ENCODE measurements at places on chromosomes 2 and 18.

DNA sequence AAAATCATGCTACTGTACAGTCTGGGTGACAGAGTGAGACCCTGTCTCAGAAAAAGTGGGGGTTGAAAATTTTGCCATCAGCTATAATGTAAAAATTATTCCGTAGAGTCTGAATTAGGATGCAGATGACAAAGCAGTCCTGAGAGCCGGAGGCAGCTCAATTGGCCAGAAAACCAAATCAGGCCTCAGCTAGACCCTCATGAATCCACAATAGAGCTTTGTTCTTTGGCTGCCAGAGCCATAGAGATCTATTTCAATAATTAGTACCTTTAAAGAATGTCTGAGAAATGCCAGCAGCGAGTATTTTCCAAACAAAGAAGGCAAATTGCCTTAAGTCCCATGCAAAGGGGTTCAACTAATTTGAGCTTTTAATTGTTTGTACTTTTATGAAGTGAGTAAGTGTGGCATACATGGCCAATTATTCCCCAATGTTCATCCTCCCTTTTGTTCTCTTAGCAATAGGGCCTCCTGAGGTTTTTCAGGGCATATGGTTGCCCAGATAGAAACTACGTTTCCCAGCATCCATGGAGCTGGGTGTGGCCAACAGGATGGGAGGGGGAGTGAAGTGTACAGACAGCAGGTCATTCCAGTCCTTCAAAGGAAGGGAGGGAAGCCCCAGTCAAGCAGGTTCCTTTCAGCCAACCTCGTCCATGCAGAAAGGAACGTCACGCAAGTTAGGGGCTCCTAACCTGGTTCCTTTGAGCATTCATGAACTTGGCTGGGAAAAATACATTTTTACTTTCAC lies 211.3 kb upstream of the APCDD1 start:
- DNase-seq = no peak

DNA sequence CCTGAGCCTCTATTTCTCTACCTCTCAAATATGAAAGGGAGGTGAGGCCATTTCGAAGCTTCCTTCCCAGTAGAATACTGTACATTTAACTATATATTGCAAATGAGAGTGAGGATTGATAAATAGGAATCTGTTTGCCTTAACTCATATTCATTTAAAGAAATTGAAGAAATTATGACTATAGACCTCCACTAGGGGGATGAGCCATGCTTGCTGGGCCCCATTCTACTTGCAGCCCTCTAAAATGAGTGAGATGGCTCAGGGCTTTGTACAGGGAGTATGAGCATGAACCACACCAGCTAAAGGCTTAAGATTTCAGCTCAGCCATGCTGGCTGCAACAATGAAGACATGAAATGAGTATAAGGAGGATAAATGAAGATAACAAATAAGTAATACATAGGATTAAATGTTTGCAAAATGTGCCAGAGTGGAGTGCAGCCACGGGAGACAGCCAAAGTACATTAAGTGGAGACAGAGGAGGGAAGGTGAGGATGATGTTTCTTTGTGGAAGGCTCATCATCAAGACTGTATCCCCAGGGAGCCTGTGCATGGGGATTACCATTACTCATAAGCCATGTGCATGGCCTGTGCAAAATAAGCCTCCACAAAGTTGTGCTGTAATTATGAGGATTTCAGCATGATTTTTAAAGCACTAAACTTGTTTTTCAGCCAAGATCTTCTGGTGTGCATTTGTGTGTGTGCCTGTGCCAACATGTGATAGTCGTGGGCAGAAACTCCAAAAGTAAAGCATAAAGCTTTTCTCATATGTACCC lies 300.8 kb downstream of the CNTNAP5 start:
- no peak for DNase-seq

DNA sequence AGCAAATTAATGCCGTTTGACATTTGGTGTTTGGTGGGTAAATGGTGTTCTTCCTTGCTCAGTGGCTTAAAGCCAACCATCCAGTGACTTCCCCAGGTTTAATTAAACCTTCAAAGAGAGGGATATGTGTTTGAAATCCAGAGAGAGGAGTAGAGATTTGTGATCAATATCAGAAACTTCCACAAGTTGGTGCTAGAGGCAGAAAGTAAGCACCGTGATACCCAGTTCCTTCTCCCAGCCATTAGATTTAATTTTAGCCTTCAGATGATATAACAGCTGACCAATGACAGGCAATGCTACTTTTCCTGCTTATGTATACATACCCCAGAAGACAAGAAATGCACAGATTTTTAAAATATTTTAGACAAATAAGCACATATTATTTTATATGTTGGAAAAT lies 398.5 kb downstream of the CDH2 start:
- no peak for DNase-seq

GRCh38 chr2:43980902-43981301 lies 14.9 kb downstream of the LRPPRC start:
- no peak for DNase-seq

GRCh38 chr2:108370080-108370479 lies 7.7 kb upstream of the SULT1C4 start:
- no peak for DNase-seq

GRCh38 chr2:47892338-47892730 lies 14.0 kb downstream of the FBXO11 start:
- no peak for DNase-seq

- no peak for DNase-seq
Measured at GRCh38 chr18:55349685-55350084, 238.3 kb downstream of the TCF4 start.

DNA sequence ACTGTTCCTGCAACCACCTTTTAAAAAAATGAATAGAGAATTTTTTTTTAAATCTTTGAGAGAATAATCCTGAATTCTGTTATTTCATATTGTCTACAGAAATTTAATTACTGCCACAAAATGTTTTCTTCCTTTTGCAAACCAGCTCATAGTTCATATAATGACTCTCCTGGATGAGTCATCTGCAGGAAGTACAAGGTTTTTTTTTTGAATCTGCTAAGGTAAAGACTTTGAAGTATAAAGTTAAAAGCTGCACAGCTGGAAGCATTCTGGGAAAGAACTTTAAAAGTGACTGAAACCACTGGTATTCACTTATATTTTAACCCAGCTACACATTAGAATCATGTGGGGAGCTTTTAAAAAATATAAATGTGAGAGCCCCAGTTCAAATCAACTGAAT lies 25.4 kb downstream of the SESTD1 start:
- DNase-seq = no peak

DNA sequence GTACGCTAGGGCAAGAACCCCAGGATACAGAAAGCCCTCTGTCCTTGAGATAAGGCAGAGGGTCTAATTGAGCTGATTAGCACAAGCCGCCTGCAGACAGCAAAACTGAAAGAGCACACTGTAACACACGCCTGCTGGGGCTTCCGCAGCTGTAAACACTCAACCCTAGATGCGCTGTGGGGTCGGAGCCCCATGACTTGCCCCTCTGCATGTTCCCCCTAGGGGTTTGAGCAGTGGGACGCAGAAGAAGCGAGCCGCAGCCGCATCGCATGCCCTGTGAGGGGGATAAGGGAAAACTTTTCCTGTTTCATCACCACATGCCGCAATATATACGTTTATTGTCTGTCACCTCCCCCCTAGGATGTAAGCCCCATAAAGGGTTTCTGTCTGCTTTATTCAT lies 384.6 kb downstream of the PLCL1 start:
- no peak for DNase-seq

DNA sequence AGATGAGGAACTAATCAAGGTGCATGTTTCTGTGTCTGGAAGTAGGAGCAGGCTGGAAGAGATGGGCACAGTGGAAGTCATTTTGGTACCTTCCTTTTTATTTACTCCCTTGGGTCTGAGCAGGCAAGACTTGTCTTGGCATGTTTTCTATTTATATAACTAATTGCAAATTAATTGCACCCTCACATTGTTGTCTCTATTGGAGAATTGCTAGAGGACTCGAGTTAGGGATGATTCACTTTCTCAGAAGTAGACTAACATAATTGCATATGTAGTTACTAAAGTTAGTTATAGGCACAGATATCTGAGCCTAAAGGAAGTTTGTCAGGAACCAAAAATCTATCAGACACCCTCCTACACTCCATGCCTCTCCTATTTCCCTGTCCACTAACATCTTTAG lies 92.8 kb upstream of the NRP2 start:
- DNase-seq = no peak

DNA sequence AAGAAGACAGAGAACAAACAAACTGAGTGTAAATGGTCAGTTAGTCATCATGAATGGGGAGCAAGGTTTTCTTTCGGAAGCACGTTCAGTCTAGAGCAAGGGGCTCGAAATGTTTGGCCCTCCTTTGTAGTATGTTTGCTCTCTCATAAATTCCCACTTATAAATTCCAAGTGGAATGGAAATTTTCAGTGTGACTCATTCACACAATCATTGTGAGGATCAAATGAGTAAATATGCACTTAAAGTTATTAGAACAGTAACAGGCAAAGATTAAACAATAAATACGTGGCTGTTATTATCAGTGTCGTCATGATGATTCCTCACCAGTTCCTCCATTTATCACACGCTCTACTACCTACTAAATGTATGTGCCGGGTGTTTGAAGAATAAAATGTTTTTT lies 10.5 kb downstream of the CNGA3 start:
- DNase-seq = no peak

DNA sequence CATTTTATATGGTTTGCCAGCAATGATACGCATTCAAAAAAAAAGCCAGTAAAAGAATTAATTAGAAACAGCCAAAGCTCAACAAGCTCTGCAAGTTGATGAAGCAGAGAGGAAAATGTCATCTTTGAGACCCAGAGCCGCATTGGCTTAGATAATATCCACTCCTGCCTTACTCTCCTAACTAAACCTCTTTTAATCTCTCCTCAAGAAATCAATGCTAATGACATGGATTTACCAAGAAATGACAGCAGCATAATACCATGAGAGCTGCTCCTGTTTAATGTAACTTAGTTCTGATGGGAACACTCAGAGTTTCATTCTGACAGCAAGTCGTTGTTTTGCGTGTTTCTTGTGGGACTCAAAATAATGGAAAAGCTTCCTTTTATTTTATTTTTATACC lies 1099.4 kb upstream of the PIK3C3 start:
- no peak for DNase-seq

- no peak for DNase-seq
Measured at GRCh38 chr2:99261242-99261641, 5.8 kb upstream of the LYG2 start.

DNA sequence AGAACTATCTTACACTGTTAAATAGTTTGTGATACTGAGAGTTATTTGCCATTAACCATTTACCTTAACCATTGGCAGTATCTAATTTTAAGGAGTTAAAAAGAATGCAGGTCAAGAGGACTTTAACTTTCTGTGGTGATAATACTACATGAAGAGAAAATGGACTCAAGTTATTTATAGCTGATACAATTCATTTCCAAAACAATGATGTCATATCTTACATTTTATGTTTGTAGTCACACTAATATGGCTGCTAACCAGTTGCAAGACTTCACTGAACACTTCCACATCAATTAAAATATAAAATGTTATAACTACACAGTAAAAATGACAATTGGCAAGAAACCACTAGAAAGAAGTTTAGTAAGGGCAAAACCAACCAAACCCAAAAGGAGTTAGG lies 77.7 kb downstream of the CDH2 start:
- no peak for DNase-seq

GRCh38 chr18:38619129-38619528 lies 1053.5 kb upstream of the CELF4 start:
- no peak for DNase-seq

GRCh38 chr2:48856144-48856543 lies 100.6 kb upstream of the LHCGR start:
- DNase-seq = no peak

- no peak for DNase-seq
Measured at GRCh38 chr18:25425024-25425423, 73.1 kb upstream of the ZNF521 start.

- DNase-seq = no peak
Measured at GRCh38 chr18:61748004-61748403, 144.8 kb downstream of the RNF152 start.

DNA sequence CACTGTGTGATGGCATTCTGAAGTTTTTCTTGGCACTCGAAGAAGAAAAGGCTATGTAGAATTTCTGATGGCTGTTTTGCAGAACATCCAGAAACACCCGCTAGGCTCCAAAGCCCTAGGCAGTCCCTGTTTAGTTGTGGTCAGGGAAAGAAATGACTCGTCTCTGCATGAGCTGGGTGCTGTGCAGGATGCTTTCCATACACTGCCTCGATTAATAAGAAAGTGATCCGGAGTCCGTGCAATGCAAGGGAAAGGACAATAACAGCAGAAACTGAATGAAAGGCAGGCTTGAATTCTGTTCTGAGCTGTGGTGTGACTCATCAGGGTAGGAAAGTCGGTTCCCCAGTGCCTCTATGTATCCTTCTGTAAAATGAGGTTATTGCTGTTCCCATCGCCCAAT lies 18.7 kb downstream of the MAPRE3 start:
- DNase-seq = no peak

- no peak for DNase-seq
Measured at GRCh38 chr2:121187982-121188411, 97.0 kb downstream of the TFCP2L1 start.

GRCh38 chr2:42829671-42830440 lies 37.5 kb upstream of the HAAO start:
- no peak for DNase-seq

DNA sequence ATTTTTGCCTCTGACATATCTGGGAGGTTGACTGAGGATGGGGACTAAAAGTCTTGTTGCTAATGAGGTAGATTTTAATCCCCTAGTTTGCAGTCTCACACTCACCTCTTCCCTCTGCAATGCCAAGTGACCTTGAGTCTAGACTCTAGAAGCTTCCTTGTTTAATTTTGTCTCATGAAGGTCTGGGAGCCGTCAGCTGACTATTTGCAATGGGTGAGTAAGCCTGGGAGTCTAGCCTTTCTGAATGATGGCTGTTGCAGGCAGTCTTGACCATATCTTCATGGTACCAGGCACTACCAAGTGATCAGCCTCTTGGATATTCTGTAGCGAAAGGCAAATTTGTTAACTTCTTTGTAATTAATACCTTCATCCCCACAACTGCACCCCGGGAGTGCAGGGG lies 61.2 kb downstream of the ARHGAP15 start:
- DNase-seq = no peak

GRCh38 chr2:65813631-65814173 lies 381.3 kb upstream of the SPRED2 start:
- no peak for DNase-seq

DNA sequence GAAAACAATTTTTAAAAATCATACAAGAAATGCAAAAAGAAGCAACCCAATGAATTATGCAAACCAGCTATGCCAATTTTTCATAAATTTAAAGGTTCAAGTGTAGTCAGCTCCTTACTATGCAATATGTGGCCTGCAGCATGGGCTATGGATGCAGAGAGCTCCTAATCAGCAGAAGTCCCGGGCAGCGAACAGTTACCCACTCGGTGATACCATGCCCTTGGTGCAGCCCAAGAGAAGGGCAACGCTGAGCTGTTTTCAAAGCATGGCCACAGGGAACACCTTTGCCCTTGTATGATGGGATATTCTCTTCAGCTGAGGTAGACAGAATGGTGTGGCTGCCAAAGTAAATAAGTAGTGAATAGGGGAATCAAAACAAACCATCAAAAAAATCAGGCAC lies 17.3 kb upstream of the ARL5A start:
- DNase-seq = no peak

Measured in stimulated activated CD8-positive, alpha-beta memory T cell treated with anti-CD3 and anti-CD28 coated beads, Interleukin-15, amount 100 ng/mL, for 4 hours (primary cell).